ENCODE measurements at places on chromosomes 12 and 14.
A peak's percentile ranks its signal among the peaks of the same experiment; 100 is the strongest.

DNA sequence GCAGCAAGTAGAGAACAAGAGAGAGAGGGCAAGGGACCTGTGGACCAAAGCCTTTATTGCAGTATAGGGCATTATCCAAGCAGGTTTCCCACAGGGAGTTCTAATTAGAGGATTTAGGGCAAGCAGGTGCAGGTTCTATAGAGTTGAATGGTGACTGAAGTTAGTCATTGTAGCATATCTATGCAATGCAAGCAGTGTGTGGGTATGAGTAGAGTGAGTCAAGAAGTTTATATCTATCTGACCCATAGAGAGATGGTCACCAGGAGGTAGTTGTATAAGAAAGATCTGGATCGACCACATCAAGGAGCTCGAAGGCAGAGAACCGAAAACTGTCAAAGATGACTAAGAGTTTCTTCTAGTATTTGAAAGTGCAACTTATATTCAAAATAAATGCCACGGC is 167.3 kb downstream of the PLCZ1 start:
- DNase-seq, result no peak

GRCh38 chr14:96166461-96167223 is 38.0 kb upstream of the BDKRB2 start:
- no peak for DNase-seq

DNA sequence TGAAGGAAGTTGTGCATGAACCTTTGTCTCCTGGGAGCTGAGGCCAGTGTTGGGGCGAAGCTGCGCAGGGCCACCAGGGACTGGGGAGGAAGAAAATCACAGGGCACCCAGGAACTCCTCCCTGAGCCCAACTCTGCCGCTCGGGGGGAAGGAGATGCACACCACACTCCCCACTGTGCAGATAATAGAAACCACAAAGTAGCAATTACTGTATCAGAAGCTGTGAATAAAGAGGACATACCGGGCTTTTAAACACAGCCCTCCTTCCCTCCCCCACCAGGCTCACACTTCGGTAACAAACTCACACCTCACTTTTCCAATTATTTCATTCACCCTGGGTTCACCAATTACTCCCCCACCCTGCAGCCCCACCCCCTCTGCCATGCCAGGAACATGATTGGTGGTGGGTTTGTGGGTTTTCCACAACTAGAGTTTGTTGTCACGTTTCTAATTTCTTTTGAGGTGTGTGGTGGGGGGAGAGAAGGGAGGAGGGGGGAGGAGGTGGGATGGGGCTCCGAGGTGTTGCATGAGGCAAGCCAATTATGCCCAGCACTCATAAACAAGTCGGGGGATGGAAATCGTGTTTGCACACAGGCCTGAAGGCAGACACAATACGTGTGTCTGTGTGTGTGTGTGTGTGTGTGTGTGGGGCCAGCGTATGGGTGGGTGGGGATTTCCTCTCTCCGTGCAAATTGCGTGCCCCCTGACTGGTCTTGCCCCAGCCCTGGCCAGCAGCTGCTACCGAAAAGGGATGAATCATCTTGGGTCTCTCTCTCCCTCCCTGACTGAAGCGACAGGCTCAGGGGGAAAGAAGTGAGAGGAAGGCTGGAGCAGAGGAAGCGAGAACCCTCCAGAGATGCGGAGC is 103.3 kb downstream of the RBM19 start:
- DNase-seq, result no peak

GRCh38 chr14:78705989-78706388 is 535.8 kb downstream of the NRXN3 start:
- DNase-seq, result no peak

DNA sequence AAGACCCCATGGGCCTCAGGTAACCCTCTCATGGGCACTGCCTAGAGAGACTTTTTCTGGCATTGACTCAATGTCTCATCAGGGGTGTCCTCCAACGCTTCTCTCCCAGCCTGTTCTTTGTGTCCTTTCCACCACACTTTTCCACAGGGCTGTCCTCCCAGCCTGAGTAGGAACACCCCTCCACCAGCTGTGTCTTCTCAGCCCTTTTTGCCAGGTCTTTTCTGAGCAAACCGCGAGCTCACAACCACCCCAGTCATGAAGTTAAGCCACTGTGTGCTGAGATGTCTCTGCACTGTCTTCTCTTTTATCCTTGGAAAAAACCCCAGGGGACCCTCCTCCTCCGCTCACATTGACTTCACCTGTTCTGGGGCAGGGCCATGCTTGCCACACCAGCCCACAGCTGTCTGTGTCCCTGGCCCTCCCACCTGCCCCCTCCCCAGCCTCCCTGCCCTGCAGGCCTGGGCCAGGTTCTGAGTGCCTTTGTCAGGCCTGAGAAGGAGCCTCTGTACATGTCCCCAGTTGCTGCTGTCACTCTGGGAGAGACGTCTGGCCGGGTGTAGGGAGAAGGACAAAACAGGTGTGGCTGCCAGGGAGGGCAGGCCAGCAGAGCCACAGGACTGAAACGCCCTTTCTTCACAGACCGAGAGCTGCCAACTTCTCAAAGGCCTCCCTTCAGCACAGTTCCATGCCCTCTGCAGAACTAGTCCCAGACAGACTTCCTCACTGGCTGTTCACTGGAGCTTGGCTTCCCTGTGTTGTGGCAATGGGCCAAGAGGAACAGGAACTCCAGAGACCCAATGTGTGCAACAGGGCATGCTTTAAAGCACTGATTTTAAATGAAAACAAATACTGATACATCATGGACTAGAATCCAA is 50.5 kb upstream of the PNMA1 start:
- peak; percentile 42 for DNase-seq

DNA sequence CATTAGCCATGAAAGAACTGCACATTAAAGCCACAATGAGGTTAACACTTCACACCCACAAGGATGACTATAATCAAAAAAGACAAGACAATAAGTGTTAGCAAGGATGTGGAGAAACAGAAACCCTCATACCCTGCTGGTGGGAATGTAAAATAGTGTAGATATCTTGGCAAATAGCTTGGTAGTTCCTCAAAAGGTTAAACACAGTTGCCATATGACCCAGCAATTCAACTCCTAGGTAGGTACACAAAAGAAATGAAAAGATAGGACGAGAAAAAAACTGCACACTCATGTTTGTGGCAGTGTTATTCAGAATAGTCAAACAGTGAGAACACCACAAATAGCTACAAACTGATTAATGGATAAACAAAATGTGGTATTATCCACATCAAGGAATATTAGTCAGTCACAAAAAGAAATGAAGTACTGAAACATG is 93.5 kb downstream of the ATXN2 start:
- no peak for DNase-seq

- no peak for DNase-seq
These were observed 26.5 kb downstream of the CRACR2A start for GRCh38 chr12:3726456-3726855.

GRCh38 chr12:108634341-108634751 is 652 bp upstream of the SELPLG start:
- no peak for DNase-seq

DNA sequence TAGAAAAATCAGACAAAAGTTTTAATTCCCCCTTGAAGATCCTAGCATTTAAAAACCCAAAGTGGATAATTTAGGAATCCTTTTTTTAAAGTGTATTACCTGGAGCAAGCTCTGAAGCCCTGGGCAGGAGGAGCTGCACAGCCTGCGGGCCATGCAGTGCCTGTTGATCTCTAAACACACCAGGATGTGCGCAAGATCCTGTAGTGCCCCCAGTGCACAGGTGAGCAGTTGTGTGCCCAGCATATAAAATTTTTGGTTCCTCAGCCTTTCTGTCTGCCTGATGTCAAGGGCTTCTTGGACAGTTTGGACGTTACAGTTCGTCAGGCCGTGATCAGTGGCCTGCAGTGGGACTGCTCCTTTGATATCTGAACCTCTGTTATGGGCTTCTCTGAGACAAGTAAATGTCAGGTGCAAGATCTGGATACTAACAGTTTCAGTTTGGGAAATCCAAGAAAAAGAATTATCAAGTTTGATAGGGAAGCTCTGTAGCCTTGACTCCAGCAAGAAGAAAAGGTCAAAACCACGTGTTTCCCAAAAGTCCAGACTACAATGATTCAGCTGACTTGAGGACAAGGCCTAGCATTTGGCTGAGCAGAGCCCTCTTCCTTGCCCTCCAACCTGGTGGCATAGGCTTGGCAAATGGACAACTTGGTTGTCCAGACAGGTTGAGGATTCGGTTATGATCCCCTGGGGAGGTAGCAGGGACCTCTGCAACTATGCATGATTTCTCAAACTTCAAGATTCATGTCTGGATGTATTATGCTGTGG is 1.0 kb downstream of the ATXN7L3B start:
- no peak for DNase-seq

- no peak for DNase-seq
These were observed 77.3 kb downstream of the PPM1A start for GRCh38 chr14:60326274-60326673.
